ENCODE measurements at places on chromosomes 16 and 17.

DNA sequence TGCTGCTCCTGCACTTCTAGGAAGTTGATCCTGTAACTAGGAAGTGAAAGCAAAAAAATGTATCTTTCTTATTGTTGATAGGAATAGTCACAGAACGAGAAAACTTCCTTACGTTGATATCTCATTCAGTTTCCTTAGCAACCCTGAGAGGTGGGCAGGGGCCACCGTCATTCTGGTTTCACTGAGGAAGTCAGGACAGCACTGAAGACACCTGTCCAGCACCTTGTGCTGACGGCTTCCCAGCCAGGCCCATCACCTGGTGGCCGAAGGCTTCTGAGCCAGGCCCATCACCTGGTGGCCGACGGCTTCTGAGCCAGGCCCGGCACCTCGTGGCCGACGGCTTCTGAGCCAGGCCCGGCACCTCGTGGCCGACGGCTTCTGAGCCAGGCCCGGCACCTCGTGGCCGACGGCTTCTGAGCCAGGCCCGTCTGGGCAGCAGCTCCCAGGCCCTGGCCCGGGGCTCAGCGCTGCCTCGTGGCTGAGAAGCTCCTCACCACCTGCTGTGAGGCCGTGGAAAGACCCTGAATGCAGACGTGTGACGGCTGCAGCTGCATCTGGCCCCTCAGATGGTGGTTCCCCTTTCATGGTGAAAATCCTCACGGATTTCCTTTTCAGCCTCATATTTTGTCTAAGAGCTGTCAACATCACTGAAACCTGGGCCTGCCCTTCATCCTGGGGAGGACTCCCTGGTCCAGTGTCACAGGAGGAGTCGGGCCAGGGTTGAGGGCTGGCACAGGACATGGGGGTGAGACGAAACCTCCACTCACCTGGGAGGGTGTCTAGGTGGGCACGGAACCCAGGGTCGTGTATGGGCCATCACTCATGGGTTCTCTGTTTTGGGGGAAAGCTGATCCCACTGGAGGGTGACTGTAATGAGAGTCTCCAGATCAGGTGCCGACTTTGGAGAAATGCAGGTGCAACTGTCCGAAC is 33.0 kb upstream of the ZNF750 start:
- ATAC-seq, result no peak

- ATAC-seq, result no peak
These were observed 632 bp downstream of the BAIAP3 start for GRCh38 chr16:1333854-1334700.

DNA sequence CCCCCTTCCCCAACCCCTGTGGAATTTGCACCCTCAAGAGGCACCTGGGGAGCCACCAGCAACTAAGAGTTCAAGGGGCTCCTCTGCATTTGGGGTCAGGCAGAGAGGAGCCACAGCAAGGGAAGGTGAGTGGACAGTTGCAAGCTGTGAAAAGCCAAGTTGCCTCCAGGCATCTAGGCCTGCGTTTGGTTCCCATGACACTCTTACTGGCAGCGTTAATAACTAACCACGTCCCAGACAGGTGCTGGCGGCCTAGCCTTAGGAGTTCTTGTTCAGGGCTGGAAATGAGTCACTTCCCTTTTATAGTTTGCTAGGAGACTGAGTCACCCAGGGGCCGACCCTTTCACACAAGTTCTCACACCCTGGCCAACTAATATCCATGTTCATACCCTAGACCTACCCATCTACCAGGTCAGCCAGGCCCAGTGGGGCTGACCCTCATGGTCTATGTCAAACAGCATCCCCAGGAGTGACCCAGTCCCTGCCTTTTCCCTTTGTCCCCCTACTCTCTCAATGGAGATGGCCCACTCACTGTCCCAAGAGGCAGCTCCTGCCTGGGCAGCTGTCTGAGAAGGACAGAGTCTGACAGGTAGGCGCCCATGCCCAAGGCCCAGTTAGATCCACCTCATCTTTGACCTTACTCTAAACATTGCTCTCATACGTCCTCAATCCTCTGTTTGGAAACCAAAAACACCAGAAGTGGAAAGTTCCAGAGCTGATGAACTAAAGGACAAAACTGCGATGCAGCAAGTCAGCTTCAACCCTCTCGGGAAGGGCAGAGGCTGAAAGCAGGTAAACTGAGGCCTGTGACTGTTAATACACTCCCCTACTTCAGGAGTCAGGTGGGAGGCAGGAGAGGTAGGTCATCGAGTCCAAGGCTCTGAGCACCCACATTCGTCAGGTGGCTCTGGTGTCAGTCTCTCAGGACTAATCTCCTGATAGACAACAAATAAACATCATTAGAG is 300.6 kb downstream of the SOX9 start:
- ATAC-seq, result peak; percentile 79

- ATAC-seq, result no peak
These were observed 45.8 kb downstream of the VPS35L start for GRCh38 chr16:19601083-19601976.

DNA sequence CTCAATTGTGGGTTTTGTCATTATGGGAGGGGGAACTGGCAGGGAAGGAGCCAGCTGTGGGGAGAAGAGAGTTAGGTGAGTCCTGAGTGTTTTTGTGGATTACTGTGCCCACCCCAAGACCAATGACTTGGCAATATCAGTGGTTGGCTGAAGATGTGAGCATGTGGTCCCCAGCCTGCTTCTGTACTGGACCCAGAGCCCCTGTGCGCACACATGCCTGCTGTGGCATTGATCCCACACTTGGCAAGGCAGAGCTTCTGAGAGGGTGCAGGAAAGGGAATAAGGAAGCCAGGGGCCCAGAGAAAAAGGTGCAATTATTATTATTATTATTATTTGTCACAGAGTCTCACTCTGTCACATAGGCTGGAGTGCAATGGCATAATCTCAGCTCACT is 1.3 kb downstream of the PRAC1 start:
- ATAC-seq, result no peak

DNA sequence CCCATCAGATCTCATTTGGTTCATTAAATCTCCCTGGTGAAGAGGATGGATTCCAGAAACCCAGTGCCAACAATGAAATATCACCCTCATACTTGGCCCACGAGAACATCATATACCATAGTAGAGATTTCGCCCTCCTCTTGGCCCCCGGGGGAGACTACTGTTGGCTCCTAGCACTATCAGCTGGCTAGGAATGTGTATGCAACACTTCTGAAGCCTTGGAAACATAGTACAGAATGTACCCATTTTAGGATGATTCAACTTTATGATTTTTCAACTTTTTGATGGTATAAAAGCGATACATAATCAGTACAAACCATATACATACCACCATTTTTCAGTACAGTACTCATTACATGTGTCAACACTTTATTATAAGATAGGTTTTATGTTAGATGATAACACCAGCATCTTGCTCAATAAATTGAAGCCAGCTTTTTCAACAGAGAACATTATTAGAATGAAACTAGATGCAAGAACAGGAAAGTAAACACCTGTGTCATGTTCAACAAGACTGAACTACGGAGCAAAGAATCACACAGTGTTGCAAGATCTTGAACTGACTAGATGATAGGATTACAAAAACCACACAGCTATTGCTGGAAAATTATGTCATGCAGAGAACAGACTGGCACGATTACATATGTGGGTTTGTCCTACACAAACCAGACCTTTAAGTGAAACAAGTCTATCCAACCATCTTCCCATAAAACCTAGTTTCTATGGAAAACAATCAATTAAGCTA is 17.2 kb downstream of the RSL1D1 start:
- ATAC-seq, result no peak

- ATAC-seq, result no peak
These were observed 8.8 kb downstream of the ODAD4 start for GRCh38 chr17:41939044-41939692.

DNA sequence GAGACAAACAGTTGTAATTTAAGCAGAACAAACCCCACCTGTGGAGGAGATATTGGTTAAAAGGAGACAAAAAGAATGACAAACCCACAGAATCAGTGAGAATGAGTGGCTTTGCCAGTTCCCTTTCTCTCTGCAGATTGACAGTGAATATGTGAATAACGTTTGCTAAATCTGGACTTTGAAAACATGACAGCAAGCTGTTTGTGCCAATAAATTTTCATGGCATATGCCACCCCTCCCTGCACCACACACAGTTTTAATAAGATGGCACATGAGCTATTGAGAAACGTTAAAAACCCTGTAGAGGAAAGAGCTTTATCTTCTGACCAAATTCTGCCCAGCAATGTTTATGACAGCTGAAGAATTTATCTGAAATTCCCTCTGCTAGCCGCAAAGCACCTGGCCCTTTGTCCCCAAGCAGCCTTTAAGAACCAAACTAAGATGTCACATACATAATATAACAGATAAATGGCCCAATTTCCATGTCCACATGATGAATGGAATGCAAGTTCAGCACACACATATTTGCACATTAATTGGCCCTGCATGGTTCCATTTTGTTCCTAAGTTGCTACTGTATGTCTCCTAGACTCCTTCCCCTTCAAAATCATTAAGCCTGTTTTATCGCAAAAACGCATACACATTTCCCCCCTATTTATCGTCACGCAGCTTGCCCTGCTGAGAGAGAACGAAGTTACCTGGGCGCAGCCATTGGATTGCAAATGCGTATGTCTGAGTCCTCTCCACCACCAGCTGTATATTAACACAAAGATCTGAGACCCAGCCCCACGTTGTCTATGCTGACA is 773.5 kb upstream of the EEF2KMT start:
- no peak for ATAC-seq

GRCh38 chr17:29179232-29180033 is 765 bp downstream of the MYO18A start:
- ATAC-seq, result no peak

GRCh38 chr17:71260366-71260940 is 860.4 kb upstream of the SOX9 start:
- ATAC-seq, result no peak

DNA sequence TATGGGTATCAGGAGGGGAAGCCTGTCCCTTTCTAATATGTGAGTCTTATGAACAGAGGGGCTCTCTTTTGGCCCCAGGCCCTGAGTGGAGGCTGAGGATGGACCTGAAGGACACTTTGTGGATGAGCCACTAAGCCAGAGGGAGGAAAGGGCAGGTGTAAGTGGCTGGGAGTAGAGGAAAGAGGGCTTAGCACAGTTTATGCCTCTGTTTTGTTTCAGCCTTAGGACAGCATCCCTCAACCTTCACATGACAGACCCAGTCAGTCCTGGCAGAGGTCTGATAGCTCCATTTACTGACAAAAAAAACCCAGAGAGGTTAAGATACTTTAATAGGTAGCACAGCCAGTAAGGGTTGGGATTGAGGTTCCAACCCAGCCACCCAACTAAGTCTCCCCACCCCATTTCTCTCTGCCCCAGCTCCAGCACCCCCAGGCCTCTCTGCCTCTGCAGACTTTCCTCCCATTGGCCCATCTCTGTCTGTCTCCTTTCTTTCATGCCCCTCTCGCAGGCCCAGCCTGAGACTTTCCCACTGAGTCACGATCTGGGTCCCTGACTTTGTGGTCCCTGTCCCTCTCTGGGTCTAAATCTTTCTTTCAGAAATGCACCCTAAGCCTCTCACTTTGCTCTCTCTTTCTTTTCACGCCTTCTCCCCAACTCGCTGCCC is 4.7 kb upstream of the TBX21 start:
- no peak for ATAC-seq

GRCh38 chr16:5487728-5488127 is 390.1 kb upstream of the EEF2KMT start:
- ATAC-seq, result no peak

- no peak for ATAC-seq
These were observed 18.1 kb downstream of the LYRM1 start for GRCh38 chr16:20918486-20919239.

DNA sequence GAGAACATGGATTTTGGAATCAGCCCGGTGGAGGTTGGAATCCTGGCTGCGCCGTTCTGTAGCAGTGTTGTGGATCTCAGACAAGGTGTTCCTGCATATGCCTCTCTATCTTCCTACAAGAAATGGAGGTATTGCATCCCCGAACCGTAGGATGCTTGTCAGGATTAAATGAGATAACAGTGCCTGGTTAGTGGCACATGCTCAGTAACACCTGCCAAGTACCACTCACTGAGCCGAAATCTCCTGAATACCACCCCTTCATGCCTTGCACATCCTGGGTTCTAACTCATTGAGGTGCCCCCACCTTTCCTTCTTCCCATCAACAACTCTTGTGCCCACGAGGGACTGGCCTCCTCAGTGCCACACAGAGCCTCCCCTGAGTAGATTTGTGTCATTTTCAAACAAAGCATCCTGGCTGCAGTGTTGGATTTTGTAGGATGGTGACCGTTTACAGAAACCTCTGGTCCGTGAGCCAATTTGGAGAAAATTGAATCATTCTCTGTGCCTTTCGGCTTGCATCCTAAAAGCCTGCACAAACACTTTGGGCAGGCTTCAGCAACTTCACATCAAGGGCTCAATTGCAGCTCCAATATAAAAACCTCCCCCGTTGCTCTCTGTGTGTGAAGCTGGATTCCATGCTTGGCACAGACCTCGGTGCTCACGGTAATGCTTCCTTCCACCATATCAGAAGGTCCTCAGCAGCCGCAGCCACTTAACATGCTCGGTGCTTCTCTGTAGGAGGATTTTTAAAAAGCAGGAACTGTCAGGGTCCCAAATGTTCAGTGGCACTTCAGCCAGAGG is 84.2 kb downstream of the WWOX start:
- ATAC-seq, result no peak

DNA sequence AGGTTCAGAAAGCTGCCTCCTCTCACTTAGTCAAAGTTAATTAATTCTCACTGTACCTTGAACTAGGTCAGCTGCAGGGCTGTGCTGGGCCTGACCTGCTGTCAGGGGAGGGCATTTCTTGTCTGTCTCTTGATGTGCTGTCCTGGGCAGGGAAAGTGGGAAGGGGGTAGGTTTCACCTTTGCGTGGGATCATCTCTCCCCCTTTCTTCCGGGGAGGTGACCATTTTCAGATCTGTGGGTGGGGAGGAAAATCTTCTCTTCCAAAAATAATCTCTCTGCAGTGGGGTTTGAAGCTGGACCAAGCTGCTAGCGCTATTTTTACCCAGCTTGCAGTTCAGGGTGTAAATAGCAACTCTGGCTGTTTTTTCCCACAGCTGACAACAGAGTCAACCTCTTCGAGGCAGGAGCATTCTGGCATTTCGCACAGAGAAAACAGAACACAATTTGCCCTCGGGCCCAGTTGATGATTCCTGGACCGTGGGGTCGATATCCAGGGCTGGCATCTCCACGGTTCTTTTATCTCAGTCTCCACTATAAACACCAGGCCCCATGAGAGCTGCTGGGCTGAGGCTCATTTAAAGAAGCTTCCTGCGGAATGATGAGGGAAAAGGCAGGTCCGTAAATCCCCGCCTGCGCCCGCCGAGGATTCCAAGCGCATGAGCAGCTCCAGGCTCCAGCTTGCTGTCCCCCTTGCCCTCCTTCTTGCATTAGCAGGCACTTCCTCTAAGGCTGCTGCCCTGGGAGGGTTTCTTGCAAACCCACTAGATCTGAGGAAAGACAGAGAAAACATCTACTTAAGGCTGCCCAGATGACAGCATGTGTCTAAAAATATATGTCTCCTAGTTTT is 93.9 kb downstream of the YPEL2 start:
- no peak for ATAC-seq

All from activated CD4-positive, CD25-positive, alpha-beta regulatory T cell treated with anti-CD3 and anti-CD28 coated beads, Interleukin-2, amount 50 U/mL, for 24 hours (primary cell).